ENCODE measurements at places on chromosomes 6 and 20. TPM values are rescaled to one million over a fixed set of nuclear protein-coding genes. Genes with fewer than 3 reads are reported as not detected.

The VPS16 gene
- 24.1 TPM for total RNA-seq

The WFDC10B gene
- total RNA-seq = not detected

The SMPD2 gene
- 10.7 TPM for total RNA-seq

The SLC35D3 gene
- total RNA-seq = not detected

The HTR1B gene
- 2.7 TPM for total RNA-seq

The PPP1R16B gene
- not detected for total RNA-seq

The RAB22A gene
- 21.6 TPM for total RNA-seq

The TREML2 gene
- not detected for total RNA-seq

The DUSP15 gene
- total RNA-seq = not detected

The ASIP gene
- not detected for total RNA-seq

The EDN3 gene
- total RNA-seq = not detected

The BMP2 gene
- total RNA-seq = 7.1 TPM

The ARHGAP40 gene
- 0.61 TPM for total RNA-seq

The KHDC1 gene
- 1.5 TPM for total RNA-seq

The MEI4 gene
- not detected for total RNA-seq

The SIRPG gene
- total RNA-seq = not detected

The EPPIN gene
- total RNA-seq = not detected

The NOTCH4 gene
- total RNA-seq = 1.7 TPM

The CALHM4 gene
- total RNA-seq = not detected

The HDGFL1 gene
- total RNA-seq = not detected

The DAAM2 gene
- 0.06 TPM for total RNA-seq

The GRM1 gene
- not detected for total RNA-seq
